ENCODE measurements at places on chromosomes 5 and 9.

DNA sequence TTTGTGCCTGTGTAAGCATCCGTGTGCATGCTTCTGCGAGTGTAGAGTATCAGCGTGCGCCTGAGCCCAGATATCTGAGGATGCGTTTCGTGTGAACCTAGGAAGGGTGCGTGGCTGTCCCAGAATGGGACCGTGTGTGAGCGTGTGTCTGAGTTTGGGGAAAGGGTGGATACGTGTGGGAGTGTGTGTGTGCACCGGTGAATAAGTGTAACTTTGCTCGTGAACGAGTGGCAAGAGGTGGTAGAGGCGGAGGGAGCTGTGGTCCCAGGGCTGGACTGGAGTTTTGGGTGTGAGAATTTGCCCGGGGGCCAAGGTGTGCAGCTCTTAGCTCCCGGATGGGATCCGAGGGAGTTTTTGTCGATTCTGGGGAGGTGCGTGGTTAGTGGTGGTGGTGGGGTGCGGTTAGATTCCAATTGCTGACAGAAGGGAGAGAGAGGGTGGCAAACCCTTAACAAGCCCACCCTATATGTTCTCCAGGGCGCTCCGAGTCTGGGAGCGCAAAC lies 686 bp upstream of the COL27A1 start:
- DNase-seq = peak; percentile 41

DNA sequence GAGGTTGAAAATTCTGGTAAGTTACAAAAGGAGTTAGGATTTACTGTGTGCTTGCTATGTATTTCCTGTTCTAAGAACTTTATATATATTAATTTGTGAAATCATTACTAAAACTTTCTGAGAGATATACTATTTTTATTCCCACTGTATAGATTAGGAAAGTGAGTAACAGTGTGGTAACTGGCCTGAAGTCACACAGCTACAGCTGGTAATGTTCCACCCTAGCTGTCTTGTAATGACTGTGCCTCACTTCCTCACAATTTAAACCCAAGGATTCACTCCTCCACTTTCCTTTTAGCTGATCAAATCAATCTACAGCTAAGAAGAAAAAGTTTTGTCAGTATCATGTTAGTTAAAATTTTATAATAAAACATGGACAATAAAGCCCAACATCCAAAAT lies 278.8 kb downstream of the GAS1 start:
- DNase-seq = no peak

DNA sequence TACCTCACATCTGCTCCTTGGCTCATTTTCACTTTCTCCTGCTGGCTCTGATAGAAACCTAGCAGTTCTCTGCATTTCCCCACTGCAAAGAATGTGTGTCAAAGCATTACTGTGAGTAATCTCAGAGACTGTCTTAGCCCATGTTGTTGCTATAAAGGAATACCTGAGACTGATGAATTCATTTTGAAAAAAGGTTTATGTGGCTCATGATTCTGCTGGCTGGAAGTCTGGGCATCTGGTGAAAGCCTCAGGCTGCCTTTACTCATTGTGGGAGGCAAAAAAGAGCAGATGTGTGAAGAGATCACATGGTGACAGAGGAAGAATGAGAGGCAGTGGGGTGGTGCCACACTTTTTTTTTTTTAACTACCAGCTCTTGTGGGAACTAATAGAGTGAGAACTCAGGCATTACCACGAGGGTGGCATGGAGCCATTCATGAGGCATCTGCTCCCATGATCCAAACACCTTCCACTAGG lies 191.6 kb upstream of the CTNND2 start:
- no peak for DNase-seq

GRCh38 chr5:44862808-44863207 lies 54.1 kb downstream of the MRPS30 start:
- peak; percentile 15 for DNase-seq

DNA sequence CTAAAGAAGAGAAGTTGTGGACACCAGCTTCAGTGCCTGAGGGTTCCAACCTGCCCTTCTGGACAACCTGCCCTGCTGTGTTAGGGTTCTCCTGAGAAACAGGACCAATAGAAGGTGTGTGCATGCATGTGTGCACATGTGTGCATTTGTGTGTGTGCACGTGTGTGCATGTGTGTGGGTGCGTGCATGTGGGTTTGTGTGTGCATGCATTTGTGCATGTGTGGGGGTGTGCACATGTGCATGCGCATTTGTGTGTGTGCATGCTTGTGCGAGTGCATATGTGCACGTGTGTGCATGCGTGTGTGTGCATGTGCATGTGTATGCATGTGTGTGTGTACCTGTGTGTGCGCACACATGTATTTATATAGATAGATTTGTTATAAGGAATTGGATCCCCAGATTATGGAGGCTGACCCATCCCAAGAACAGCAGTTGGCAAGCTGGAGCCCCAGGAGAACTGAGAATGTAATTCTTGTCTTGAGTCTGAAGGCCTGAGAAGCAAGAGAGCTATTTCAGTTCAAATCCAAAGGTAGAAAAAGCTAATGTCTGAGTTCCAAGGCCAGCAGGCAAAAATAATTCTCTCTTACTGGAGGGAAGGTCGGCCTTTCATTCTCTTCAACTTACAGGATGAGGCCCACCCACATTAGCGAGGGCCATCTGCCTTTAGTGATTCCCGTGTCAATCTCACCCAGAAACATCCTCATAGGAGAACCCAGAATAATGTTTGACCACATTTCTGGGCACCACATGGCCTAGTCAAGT lies 62.9 kb upstream of the SYNPO start:
- no peak for DNase-seq

- peak; percentile 80 for DNase-seq
Observed at GRCh38 chr9:116737152-116737546, 50.0 kb downstream of the TRIM32 start.

DNA sequence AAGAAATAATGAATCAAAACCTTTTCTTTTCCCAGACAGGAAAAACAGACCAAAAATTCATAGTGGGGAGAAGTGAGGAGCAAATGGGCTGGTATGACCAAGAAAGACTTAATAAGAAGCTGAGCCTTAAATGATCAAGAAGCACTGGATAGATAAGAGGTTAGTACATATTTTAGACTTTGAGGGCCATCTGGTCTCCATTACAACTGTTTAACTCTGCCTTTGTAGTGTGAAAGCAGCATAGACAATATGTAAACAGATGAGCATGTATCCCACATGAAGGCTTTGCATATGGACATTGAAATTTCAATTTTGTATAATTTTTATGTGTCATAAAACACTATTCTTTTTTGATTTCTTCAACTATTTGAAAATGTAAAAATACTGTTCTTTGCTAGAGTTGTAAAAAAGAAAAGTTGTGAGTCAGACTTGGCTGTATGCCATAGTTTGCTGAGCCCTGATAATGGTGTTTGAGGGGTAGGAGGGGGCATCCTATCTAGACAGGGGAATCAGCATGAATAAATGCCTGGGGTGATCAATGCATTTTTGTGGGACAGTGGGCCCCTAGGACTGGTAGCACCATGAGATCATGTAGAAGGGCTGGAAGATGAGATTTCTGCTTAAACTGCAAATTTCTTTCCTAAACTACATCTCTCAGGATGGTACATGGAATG lies 91.8 kb upstream of the GPR151 start:
- no peak for DNase-seq

DNA sequence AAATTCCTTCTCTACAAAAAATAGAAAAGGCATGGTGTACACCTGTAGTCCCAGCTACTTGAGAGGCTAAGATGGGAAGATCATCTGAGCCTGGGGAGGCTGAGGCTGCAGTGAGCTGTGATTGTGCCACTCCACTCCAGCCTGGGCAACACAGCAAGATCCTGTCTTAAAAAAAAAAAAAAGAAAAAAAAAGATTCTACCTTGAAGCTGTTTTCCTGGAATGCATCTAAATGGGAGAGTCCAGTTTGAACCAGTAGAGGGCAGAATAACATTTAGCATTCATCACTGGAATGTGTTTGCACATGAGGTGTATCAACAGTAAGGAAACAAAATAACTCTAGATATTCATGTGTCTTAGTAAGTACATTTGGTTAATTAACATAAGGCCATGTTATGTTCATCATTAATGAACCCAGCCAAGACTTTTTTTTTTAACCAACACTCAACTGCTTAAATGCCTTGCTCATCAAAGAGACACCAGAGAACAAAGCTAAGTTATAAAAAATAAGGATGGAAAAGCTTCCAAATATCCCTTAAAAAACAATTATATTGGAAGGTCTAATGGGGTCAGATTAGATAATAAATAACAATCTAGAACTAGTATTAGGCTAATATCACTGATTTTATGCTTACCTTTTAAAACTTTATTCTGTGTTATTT lies 16.1 kb downstream of the IFNE start:
- peak; percentile 67 for DNase-seq

DNA sequence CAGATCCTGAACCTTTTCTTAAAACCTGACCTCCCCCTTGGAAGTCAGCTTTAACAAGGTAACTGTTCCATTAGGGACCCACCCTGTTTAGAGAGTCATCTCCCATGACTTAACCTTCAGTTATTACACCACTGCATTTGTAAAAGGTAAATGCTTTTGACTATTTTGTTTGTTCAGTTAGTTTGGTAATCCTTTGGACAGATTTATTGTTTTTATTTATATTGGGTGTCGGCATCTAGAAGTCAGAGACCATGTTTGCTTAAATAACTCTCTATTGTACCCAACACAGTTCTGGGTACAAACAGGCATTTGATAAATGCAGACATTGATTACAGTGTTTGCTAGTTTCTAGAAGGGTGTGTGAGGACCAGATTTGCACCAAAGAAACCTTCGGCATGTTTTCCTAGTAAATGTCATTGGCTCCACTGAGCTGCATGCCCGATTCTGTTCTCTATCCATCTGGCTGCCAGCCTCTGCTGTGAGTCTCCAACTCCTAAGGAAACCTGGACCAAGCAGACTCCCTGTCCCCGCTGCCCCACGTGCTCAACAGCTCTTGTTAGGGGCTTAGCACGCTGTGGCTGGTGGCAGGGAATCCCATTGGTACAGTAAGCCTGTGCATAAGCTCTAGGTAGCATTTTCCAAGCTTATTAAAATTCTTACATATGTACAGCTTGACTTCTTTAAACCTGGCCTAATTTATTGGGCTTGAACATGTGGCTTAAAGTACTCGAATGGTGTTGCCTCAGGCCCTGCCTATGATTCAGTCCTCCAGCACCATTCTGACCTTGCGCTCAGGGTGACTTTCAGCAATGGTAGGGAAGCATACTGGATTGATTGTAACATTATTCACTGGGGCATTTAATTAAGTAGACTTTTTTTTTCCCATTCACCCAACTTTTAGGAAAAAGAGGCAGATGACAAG lies 6.6 kb downstream of the PCBD2 start:
- DNase-seq = no peak

DNA sequence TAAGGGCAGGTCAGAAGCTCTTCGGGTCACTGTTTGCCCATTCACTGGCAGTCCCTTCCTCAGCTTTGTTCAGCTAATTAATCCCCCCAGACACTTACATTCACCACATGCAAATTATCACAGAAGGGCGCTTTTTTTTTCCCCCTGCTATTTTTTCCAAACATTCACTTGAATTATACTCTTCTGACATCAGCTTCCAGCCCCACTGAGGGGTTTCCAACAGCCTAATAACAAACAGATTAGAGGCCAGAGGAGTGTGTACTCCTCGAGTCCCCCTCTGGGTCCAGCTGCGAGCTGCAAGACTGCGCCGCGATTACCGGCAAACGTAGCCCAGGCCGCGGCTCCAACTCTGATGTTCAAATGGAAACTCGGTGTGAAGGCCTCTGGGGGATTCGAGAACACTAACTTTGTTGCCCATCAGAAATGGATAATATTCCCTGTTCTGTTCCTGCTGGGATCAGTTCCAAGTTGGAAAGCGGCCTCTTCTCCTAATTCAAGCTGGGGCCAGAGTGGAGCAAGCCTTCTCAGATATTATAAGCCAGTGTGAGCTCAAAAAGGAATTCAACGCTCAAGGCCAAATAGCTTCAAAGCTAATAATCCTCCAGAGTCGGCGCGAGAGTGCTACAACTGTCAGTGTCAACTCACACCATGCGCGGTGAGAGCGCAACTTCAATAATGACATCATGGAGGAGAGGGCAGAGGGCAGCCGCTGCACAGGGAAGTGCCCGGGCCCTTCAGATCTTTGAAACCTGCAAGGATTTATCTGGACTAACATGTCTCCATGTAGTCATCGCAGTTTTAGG lies 560.8 kb downstream of the BNC2 start:
- no peak for DNase-seq

DNA sequence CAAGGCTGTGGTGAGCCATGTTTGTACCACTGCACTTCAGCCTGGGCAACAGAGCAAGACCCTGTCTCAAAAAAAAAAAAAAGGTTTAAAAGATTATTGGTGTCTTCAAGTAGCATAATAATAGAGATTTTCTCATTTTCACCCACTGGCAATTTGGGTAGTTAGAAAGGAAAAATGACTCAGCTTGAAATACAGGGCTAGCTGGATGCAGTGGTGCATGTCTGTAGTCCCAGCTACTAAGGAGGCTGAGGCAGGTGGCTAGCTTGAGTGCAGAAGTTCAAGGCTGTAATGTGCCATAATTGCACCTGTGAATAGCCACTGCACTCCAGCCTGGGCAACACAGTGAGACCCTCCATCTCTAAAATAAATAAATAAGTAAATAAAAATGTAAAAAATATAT lies 111.1 kb downstream of the ARRDC3 start:
- no peak for DNase-seq

GRCh38 chr9:2448193-2448738 lies 173.3 kb upstream of the VLDLR start:
- DNase-seq = no peak

DNA sequence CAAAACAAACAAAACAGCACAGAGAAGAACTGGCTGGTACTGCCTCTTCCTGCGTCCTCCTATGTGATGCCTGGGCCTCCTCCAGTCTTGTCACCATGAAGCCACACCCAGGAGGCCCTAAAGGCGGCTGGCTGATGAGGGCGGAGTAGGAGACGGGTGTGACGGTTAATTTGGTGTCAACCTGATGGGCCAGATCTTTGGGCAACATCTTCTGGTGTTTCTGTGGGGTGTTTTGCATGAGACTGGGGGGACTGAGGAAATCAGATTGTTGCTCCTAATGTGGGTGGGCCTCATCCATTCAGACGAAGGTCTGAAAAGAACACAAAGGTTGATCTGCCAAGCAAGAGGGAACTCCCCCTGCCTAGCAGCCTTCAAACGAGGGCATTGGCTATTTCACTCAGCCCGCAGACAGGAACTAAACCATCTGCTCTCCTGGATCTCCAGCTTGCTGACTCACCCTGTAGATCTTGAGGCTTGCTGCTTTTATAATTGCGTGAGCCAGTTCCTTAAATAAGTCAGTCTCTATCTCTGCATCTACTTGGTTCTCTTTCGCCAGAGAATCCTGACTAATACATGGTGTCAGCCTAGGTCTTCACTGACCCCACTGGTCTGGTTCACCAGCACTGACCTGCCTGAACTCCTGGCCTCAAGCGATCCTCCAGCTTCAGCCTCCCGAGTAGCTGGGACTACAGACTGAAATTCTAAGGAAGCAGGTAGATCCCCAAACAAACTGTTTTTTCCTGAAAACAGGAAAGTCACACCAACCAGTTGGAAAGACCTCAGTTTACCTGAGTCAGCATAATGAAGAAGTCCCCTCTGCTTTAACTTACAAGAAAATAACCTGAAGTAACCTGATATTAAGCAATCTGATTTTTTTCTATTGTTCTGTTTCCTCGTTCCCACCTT lies 12.8 kb upstream of the ZFP62 start:
- DNase-seq = peak; percentile 35

DNA sequence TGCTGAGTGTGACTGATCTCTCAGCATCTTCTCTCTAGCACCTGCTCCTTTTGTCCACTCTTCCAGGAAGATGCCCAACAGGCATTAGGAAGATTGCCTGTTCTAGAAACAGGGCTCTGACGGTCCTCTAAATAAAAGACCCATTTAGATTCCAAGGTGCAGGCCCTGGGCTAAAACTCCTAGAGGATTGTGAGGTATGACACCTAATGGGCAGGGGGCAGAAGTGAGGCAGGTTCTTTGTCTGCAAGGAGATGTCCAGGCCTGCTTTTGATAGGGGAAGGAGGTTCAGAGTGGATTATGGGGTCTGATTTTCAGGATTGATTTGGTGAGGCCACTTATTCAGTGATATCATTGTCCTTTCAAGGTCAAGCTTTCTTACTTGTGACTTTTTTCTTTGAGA lies 140.8 kb upstream of the TRPC7 start:
- no peak for DNase-seq
